ENCODE measurements at places on chromosomes 6 and 20. TPM values are rescaled to one million over a fixed set of nuclear protein-coding genes. Genes with fewer than 3 reads are reported as not detected.

The CRYBG1 gene
- total RNA-seq: 1.6 TPM

The EEF1A2 gene
- total RNA-seq: 1,764 TPM

The KCNK5 gene
- total RNA-seq: 0.08 TPM

The PCED1A gene
- 6.3 TPM for total RNA-seq

The ZNF184 gene
- 3.2 TPM for total RNA-seq

The BMP5 gene
- total RNA-seq: 2.2 TPM

All from heart left ventricle (tissue), 16 donors.